Fibroblast of pulmonary artery (primary cell): ENCODE measurements at places on chromosomes 6 and 20.
A peak's percentile ranks its signal among the peaks of the same experiment; 100 is the strongest.

GRCh38 chr6:43284991-43285781 lies 12.9 kb upstream of the SLC22A7 start:
- no peak for DNase-seq

GRCh38 chr6:102474041-102474807 lies 1080.7 kb downstream of the GRIK2 start:
- no peak for DNase-seq

DNA sequence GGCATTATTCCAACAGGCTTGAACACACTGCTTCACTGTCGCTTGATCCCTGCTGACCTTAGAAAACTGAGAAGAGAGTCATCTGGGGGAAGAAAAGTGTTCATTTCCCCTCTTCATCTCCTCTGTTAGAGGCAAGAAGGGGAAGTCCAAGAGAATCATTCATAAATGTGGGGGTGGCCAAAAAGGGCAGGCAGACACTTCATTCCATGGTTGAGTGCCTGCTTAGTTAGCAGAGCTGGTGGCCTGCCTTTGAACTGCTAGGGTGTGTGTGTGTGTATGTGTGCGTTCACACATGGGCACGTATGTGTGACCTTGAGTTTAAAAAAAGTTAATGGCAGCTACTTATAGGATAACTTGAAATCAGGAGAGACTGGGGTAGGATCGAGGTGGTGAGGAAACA lies 39.4 kb upstream of the RFPL4B start:
- no peak for DNase-seq

DNA sequence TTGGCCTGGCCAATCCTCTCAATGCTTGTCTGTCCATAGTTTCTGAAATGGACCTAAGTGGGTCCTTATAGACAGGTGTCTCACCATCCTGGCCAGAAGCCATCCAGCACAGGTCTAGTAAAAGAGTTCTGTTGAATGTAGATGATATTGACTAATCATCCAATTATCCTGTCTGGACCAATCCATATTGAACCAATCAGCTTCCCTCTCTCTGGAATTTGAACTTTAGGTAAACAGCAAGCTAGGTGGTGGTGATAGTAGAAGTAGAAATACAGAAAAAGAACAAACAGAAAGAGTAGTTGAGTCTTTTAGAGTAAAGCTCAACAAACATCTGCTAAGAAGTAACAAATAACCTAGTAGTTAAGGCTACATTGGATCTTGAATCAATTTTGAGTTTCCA lies 9.5 kb upstream of the PNRC1 start:
- DNase-seq: no peak

DNA sequence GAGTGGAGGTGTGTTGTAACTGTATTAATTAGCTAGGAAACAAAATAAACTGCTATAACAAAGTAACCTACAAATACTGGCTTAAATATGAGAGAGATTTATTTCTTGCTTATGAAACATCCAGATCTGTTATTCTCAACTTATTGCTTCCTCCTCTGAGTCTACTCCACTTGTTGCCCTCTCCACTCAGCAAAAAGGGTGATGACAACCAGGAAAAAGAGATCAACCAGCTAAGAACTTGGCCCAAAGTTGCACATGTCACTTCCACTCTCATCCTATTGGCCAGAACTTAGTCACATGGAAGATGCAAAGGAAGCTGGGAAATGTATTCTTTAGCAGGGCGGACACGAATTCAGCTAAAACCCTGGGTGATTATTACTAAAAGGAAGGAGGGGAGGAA lies 5.2 kb upstream of the TP53RK start:
- DNase-seq: peak; percentile 82

- DNase-seq: peak; percentile 91
Observed at GRCh38 chr6:53048431-53049195, 16.6 kb upstream of the FBXO9 start.

DNA sequence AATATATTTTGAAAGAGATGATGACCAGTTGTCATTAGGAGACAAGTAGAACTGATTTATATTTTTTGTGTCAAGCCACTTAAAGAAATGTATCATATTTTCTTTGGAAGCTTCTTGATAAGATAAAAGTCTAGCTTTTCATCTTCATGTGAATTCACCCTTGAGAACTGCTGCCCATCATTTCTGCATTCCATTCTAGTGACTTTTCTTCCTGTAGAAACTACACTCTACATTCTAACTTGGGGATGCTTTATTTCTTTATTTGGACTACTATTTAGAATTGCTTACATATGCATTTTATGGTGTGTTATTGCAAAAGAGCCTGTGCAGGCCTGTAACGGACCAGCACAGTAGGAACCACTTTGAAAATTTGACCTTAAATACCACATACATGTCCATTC lies 335.0 kb upstream of the KCNQ5 start:
- DNase-seq: peak; percentile 72

DNA sequence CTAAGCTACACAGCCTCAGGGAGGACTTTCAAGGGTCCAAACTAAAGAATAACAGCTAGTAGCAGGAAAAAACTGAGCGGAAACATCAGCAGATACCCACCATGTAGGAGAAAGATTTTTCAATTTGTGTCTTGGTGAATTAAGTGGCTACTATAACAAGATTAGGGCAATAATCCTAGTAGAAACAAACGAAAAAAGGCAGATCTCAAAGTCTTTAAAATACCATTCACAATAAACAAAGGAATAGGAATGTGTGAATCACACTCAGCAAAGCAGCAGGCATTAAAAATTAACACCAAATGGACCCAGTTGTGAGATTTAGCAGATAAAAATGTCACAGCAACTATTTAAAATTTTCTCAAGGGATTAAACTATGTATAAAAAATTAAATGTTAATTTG lies 761.2 kb downstream of the TENT5A start:
- DNase-seq: no peak

- DNase-seq: peak; percentile 14
Observed at GRCh38 chr20:2751878-2752566, 48.4 kb downstream of the CPXM1 start.

GRCh38 chr6:2432292-2432691 lies 186.9 kb upstream of the GMDS start:
- peak; percentile 72 for DNase-seq

DNA sequence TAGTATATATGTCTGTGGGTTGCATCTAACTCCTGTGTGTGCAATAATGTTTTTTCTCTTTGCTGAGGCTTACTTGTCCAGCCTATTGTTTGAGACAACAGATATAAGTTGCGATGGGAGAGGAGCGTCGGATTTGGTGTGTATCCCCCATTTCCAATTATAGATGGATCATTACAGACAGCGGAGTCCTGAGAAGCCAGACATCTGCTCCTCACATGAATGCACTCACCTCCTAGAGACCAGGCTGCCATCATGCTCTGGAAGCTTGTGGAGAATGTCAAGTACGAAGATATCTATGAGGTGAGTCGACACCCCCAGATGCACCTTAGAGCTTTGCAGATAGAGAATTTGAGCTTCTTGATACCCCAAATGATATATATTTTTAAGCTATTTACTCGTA lies at the start of gene TFAP2B:
TFAP2B (plus strand) TSS at position 199 of the 400 bp plus-strand sequence; CDS start at position 220, 21 bp downstream.
- no peak for DNase-seq

DNA sequence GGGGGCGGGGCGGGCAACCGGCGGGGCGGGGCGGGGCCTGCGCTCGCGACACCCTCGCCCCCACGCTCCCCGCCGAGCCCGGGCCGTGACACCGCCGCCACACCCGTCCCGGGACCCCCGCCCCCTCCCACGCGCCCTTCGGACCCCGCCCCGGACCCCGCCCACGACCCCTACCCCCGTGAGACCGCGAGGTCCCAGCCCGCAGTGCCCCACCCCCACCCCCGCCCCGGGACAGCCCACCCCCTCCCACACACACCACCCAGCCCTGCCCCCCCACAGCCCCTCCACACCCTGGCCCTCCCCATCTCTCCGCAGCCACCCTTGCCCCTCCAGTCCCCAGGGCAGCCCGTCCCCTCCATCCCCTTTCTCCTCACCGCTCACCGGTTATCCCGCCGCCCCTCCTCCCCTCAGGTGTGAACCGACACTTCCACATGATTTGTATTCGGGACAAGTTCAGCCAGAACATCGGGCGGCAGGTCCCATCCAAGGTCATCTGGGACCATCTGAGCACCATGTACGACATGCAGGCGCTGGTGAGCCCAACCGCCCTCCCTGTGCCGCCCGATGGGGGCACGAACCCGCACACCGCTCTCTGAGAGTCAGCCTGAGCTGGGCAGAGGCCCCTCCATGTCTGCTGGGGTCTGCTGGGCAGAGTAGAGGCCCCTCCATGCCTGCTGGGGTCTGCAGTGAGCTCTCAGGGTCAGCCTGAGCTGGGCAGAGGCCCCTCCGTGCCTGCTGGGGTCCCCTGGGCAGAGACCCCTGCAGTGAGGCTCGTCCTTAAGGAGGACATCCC lies 622 bp downstream of the MRGBP start:
- DNase-seq: no peak

DNA sequence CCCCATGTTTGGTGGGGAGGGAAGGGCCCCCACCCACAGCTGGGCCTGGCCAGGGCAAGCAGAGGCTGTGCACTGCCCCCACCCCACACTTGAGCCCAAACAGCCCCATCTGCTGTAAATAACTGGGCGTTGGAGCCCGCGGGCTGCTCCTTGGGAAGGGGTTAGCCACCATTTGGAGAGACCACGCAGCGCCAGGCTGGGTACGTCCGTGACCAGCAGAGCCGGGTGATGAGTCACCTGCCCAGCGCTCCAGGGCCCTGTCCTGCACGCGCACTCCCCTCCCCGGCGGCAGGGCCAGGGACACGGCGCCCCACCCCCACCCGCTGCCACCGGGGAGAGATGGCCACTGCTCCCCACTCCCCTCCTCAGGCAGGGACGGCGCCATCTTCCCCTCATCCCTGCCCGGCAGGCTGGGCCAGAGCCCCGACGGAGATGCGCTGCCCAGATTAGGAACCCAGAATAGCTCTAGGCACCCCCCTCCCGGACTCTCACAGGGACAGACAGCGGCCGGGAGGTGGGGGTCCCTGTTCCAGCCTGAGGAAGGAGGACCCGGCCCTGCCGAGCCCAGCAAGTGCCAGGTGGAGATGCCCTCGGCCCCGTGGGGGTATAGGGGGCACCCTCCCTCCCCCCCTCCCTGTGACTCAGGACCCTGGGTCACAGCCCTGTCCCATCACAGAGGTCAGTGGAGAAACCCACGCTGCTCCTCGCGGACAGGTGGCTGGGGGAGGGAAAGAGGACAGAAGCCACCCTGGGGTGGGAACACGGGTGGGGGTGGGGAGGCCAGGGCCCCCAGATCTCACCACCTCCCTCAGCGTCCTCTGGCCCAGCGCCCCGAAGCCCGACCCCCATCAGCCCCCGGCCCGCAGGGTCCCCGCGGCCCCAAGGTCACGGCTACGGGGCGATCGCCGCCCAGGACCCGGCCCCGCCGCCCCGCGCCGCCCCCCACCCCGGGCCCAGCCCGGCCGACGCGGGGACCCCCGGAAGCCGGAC lies 642 bp downstream of the EEF1A2 start:
- no peak for DNase-seq

GRCh38 chr6:40038626-40039025 lies 104.4 kb upstream of the MOCS1 start:
- no peak for DNase-seq

DNA sequence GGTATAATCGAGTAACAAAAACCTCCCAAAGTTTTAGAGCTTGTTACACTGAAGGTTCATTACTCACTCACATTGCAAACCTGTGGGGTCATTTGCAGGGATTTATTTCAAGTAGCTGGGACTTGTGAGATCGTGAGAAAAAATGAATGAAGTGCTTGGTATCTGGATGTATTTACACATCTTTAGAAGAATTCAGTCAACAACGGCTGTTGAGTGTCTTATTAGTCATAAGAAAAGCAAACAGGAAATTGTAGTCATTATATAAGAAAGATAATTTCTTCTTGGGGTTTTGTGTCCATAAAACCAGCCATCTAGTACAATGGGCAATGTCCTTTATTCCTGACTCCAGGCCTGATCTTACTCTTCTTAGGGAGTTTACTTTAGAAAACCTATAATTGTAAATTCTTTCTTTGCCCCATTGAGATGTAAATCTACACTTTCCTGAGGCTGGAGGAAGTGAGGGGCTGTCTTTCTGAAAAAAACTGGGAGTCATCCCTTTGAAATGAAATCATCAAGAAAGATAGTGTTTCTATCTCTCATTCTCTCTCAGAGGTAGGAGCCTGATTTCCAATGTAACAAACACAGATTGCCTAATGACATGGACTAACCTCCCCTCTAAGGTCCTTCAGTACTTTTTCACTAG lies 202.5 kb upstream of the ASCC3 start:
- DNase-seq: peak; percentile 81

GRCh38 chr20:24772667-24773066 lies 176.4 kb upstream of the CST7 start:
- DNase-seq: no peak

DNA sequence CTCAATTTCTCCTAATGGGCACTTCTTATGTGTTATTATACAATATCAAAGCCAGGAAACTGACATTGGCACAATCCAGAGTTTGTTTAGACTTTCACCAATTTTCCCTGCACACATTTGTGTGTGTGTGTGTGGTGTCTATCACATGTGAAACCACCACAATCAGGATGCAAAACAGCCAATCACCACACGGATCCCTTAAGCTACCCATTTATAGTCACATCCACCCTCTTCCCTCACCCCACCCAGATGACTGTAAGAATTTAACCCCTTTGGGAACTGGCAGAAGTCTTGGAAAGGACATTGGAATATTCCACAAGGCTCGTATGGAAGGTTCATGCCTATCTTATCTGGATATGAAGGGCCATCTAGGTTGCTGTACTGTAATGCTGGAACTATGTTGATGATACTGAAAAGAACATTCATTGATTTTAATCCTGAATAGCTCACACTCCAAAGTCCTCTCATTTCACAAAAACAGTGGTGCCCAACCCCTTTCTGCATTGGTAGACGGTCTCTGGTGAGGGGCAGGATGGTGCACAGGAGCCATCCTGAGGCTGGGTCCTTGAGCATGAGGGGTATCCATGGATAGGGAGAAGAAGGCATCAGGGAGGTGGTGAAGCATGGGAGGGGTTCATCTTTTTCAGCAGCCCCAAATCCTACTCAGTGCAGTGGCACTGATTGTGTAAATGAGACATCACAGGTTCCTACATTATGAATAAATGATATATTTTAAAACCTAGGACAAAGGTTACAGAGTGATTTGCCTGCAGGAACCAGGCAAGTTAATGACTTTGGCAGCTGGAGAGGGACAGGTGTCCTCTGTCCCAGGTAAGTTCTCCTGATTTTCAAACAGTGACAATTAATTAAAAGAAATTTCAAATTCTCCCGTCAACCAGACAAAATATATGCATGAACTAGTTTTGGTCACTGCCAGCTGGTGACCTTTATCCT lies 12.1 kb upstream of the CTCFL start:
- DNase-seq: no peak

DNA sequence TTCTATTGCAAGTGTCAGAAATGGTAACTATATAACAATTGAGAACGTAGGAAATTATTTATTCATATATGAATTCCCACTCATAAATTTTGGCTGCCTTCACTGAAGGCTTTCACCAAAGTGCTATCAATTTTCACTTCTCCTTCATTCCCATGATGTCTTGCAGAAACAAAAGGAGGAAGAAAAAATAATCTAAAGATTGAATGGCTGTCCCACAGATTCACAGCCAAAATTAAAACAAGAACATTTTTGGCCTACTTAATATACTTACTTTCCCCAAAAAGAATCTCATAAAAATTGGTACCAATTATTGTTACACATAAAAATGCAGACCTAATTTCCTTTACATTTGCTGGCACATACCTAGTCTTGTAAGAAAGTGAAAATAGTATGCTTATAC lies 616.1 kb downstream of the CD109 start:
- DNase-seq: no peak

- DNase-seq: peak; percentile 7
Observed at GRCh38 chr6:41334482-41335040, 847 bp upstream of the NCR2 start.
